HAP-1 (cell line): ENCODE measurements at places on chromosomes 1 and 21.

GRCh38 chr1:90730243-90731022 is 13.3 kb upstream of the BARHL2 start:
- DNase-seq: peak; percentile 22

DNA sequence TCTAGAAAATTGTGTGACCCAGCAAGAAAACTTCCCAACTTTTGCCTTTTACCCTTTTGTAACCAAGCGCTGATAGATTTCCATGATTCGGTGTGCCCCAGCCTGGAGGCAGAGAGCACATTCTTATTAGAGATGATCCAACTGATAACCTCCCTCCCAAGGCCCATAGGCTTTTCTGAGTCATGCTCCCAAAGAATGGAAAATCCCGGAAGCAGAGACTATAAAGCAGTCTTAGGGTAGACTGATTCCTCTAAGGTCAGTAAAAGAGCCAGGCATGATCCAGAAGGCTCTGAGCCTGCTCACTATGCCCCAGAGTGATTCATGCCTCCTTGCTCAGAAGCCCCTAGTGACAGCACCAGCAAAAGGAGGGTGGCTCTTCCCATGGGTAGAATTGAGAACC is 4.3 kb downstream of the CAMK1G start:
- DNase-seq: no peak

GRCh38 chr1:8969937-8970336 is 24.3 kb downstream of the CA6 start:
- DNase-seq: no peak

DNA sequence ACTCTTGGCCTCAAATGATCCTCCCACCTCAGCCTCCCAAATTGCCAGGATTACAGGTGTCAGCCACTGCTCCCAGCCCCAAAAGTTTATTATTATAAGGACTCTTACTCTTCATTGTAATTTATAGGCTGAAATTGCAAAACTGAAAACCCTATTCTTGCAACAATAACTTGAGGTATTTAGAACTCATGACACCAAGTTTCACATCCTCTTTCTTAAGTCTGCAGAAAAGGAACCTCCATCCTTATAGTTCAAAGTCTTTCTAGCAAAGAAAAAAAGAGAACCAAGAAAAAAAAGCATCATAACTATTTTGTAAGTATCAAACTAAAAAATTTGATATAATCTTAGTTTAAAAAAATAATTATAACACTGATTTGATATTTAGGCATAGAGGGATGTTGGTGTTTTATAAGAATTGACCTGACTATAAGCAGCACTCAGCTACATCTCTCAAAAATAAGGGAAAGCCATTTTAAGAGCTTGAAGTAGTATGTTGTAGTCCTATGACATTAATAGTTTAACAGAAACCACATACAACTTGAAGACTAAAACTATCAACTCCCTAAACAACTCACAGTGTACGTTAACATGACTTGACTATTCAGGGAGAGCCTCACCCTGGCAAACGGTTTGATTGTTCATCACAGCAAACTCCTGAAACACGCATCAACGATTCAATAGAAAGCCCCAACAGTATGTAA is 122.4 kb downstream of the AKT3 start:
- DNase-seq: no peak

GRCh38 chr1:20871419-20871818 is 84.3 kb upstream of the HP1BP3 start:
- DNase-seq: no peak

GRCh38 chr1:232942413-232943294 is 7.8 kb upstream of the NTPCR start:
- DNase-seq: no peak

GRCh38 chr1:61869691-61870109 is 127.4 kb downstream of the PATJ start:
- no peak for DNase-seq

DNA sequence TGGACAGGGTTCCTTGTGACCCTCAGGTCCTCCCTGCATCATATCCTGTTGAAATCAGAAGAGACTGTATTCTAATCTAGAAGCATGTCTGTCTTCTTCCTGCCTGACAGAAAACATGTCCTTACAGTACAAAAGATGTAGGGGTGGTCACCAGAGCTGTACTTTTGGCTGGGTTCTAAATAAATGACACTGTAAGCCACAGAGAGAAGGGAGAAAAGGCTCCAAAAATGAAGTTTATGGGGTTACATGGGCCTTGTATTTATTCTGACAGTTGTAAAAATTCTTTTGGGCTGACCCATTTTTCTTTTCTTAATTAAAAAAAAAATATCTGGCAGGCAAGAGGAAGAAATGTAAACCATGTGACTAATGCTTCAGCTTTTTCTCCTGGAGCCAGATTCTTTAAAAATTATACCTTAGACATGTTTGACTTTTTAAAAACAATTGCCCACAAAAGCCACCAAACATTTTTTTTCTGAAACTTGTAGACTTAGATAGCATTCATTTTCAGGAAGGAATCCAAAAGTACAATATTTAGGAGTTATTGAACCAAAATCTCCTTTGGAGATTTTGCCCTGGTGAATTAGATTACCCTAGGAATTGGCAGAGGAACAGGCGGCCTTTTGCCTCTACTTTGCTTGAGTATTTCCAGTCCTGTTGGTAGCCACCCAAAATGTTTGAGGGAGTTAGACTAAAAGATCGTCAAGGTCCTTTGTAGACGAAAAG is 17.1 kb downstream of the RGL1 start:
- no peak for DNase-seq

DNA sequence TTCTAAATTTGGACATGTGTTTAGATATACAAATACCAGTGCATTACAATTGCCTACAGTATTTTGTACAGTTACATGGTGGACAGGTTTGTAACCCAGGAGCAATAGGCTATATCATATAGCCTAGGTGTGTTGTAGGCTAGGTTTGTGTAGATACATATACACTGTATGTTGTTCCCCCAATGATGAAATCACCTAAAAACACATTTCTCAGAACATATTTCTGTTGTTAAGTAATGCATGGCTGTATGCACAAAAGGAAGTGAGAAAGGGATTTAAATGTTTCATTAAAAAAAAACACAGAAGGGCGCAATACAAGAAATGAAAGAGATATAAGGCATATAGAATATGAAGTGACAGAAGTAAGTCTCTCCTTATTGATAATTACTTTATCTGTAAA is 32.0 kb downstream of the S100B start:
- DNase-seq: no peak

- DNase-seq: no peak
These were observed 1.5 kb upstream of the KRTAP10-6 start for GRCh38 chr21:44593598-44594405.

- peak; percentile 43 for DNase-seq
These were observed 43.4 kb downstream of the RALGPS2 start for GRCh38 chr1:178768423-178768822.

DNA sequence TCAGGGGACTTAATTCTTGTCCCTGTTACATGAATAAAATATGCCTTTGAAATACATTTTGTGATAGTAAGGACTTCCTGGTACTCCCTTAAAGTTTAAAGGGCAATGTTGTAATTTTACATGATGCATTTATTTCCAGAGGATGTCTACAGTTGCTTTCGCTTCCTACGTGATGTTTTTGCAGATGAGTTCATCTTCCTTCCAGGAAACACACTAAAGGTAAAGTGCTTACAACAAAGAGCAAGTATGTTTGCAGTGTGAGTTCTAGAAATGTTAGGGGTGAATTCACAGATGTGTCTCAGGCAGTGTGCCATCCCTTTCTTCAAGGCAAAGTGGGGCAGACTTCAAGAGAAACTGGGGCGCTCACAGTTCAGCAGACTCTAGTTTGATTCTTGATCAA is 31.2 kb downstream of the GNPAT start:
- DNase-seq: no peak

GRCh38 chr1:171940368-171940767 is 99.1 kb downstream of the DNM3 start:
- DNase-seq: no peak

GRCh38 chr1:32779242-32779641 is 37.9 kb downstream of the YARS1 start:
- no peak for DNase-seq

DNA sequence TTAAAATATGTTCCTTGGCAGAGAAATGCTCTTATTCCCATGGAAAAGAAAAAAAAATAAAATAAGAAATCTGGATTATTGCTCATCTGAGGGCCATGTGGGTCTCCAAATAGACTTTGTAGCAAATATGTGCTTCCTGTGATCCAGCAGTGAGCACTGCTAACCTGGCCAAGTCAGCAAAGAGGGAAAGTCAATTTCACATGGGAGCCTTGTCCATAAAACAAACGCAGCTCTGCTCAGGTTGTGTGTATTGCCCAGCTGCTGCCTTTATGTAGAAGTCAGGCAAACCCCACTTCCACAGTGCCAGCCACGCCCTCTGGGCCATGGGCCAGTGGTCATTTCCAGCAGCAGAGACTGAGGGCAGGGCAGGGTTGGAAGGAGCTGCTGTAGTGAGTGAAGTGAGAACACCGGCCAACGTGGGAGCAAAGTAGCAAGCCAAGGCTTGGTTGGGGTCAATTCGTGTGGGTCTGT is 174.3 kb downstream of the LYPLAL1 start:
- no peak for DNase-seq

DNA sequence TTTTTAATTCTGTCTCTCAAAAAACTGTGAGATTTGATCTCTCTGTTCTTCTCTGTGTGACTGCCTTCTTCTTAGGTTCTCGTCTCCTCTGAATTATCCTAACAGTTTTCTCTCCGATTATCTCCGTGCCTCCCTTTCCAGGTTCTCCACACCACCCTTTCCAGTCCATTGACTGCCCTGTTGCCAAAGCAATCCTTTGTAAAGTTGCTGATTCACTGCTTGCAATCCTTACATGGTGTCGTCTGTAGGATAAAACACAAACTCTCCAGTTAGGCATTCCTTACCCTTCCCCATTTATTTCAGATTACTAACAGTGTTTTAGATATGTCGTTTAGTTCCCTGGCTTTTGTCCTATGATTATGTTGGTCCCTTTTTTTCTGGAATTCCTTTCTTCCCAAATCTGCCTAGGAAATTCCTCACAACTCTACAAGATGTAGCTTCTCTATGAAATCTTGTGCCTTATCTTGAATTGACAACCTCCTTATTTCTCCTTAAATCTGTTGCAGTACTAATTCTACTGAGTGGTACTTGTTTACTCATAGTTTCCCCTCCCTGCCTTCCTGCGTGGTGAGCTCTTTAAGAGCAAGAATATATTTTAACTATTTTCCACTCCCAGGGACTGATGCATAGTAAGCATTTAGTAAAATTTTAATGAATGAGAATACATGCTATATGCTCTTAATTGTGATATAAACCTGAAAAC is 22.3 kb downstream of the RCOR3 start:
- DNase-seq: no peak

DNA sequence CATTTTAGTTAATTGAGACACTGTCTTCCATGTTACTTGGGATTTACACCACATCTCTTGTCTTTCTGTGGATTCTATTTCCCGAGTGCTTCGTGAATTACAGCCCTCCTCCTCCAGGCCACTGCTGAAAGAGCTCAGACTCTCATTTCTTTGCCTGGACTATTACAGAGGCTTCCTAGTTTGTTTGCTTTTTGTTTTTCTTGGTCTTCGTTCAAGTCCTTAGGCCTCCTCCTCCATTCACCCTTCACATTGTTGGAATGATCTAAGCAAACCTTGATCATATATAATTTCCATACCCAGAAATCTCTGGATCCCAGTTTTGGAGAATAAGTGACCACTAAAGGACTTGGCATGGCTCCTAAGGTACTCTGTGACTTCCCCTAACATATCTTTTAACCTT is 94.1 kb downstream of the CNIH3 start:
- DNase-seq: no peak

GRCh38 chr21:42121794-42122193 is 50.7 kb downstream of the UMODL1 start:
- no peak for DNase-seq

DNA sequence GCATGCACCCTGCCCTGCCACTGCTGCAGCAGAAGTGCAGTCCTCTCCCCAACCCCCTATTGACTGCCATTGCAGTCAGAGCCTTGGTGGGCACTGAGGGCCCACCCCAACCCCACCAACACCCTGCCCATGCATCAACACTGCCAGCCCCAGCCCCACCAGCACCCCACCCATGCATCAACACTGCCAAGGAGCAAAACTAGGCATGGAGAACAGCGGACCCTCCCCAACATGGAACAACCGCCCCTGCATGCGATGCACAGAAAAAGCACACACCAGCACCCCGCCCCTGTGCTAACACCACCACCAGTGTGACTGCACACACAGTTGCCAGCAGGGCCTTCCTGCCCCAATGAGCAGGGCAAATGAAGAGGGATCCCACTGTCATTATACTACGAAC is 57.1 kb downstream of the CTH start:
- DNase-seq: no peak

- DNase-seq: no peak
These were observed 1688.4 kb downstream of the PLA2G4A start for GRCh38 chr1:188517139-188517538.

DNA sequence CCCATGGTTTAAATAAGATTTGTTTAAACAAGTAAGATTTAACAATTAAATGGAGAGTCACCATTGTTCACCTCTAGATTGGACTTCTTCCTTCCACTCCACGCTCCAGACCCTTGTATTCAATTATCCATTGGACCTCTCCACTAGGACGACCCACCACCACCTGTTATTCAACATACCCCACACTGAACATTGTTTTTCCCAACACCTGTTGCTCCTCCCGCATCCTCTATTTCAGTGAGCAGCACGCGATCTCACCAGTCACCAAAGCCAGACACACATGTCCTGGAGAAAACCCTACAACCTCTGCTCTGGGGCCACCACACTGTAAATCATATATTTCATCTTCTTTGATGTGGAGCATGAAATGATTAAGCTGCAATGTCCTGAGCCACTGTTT is 28.6 kb downstream of the ATP8B2 start:
- DNase-seq: no peak

DNA sequence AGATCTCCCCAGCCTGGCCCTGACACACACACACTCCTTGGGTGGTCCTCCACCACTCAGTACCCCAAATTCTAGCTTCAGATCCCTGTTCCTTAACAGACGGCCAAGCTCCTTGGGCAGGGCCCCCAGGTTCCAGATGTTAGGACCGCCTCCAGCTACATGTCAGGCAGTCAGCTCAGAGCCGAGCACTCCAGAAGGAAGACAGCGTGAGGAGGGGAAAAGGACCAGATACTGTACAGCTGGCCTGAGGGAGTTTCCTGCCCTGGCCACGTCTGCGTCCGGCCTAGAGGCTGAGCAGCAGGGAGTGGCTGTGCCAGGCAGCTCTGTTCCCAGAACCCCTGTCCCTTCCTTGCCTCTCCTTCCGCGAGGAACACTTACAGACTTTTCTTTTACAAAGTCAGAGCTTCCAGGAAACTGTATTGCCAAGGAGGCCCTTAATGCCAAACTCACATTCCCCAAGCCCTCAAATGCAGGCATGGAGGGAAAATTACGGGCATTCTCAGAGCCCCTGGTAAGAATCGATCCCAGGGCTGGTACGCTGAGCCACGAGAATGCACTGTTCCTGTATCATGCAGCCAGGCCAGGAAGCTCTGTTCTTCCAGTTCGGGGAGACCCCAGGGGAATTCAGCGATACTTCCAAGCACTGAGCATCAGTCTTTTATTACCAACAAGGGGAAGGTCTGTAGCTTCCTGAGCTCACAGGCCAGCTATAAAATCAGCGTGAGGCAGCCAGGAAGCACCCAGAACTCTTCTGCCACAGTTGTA is 45.2 kb upstream of the CNTN2 start:
- no peak for DNase-seq
